ENCODE measurements at places on chromosomes 5 and 9.

- no peak for DNase-seq
These were observed 22.4 kb downstream of the GRAMD2B start for GRCh38 chr5:126445502-126446174.

GRCh38 chr9:117242082-117242481 lies 172.8 kb downstream of the ASTN2 start:
- no peak for DNase-seq

DNA sequence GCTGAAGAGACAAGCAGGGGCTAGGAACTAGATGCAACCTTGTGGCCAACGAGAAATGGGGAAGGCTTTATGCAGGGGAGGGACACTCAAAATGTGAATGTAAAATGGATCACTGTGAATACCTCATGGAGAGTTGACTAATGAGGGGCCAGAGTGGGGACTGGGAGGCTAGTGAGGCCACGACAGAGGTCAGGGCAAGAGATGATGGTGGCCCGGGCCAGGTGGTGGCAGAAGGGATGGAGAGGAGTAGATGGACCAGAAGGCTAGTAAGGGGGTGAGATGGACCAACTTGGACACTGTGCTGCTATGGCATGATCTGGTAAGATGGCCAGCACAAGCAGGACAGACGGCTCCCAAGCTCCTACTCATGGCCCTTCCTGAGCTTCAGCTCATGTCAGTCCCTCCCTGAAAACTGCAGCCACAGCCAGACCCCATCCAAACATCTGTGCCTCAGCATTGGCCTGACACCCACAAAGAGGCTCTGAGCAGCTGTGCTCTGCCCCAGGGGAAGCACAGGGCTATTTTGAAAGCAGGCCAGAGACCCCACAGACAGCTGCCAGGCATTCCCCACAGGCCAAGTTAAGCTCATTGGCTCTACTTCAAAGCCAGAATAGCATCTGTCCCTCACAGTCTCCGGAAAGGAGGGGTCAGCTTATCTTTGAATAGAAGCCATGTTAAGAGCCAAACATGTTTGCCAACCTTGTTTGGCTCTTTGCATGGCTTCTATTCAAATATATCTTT lies 22.1 kb downstream of the P4HA2 start:
- DNase-seq, result no peak

DNA sequence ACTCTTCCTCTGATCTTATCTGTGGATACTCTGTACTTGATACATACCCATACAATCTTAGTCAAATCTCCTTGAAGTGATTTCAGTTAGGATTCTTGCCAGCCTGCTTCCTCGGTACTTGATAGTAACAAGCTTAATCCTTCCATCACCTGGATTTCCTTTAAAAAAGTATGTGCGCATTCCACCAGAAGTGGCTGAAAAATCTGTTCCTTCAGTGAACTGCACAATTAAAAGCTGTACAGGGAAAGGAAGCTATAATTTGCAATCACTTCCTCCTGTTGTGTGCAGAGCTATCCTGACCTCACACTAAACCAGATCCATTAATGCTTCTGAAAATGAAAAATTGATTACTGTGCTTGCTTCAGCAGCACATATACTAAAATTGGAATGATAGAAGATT lies 47.3 kb downstream of the PWWP2A start:
- no peak for DNase-seq

All from progenitor cell of endocrine pancreas (in vitro differentiated cells).